AG09309 (cell line): ENCODE measurements at places on chromosomes 11 and 22.

- no peak for DNase-seq
Measured at GRCh38 chr11:123122341-123122740, 60.4 kb upstream of the HSPA8 start.

- DNase-seq, result peak; percentile 56
Measured at GRCh38 chr22:38240734-38241252, 32.0 kb downstream of the TMEM184B start.

DNA sequence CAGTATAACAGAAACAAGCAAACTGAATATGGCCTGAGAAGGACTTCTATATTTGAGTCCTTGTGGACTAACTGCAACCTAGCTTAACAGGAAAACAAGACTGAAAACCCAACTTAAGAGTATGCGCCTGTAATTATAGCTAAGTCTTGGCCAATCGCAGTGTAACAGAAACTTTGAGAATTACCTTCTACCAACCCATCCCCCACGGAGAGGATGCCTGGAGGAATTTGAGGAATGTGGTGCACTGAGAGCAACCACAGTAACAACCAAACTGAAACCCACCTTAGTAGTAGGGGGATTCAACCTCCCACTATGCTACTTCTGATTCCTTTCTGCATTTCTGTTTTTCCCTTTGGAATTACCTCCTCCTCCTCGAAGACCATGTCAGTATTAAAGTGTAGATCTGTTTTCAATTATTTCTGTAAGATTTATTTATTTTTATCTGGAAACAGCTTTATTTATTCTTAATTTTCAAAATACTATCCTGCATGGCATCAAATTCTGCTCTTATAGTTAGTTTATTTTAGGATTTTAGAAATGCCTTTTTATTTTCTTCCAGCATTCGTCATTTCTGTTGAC lies 393.6 kb downstream of the KCNA4 start:
- DNase-seq, result no peak

DNA sequence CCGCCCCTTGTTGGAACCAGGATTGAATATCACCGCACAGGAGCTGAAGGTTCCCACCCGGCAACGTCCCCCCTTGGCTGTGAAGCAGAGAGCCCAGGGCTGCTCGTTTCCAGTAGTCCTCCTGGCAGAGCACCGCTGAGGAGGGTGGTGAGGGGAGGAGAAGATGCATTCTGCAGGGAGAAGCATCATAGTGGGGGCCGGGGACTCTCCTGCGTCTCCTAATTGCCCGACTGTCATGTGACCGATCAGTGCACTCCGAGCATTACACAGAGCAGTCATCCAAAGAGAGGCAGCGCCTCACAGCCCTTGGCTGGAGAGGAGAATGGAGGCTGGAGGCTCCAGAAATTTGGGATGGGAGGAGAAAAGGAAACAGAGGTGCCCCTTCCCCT lies 85.0 kb upstream of the SEPTIN5 start:
- DNase-seq, result no peak

DNA sequence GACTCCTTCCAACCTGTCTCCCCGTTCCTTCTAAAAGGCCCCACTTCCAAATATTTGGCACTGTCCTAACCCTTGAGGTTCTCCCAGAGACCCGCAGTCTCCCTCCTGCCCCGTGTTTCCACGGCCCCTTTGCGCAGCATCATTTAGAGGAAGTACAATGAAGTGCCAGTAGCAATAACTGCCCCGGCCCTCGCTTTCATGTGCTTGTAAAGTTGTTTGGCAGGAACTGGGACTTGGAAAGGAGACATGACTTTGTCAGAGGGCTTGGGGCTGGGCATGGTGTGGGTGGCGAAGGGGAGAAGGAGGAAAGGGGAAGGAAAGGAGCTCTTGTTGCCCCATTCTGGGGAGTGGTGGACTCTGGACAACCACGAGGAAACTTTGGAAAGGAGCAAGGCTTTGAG lies 2.6 kb downstream of the CD44 start:
- DNase-seq, result no peak

- no peak for DNase-seq
Measured at GRCh38 chr22:50018608-50019285, 6.2 kb upstream of the IL17REL start.

DNA sequence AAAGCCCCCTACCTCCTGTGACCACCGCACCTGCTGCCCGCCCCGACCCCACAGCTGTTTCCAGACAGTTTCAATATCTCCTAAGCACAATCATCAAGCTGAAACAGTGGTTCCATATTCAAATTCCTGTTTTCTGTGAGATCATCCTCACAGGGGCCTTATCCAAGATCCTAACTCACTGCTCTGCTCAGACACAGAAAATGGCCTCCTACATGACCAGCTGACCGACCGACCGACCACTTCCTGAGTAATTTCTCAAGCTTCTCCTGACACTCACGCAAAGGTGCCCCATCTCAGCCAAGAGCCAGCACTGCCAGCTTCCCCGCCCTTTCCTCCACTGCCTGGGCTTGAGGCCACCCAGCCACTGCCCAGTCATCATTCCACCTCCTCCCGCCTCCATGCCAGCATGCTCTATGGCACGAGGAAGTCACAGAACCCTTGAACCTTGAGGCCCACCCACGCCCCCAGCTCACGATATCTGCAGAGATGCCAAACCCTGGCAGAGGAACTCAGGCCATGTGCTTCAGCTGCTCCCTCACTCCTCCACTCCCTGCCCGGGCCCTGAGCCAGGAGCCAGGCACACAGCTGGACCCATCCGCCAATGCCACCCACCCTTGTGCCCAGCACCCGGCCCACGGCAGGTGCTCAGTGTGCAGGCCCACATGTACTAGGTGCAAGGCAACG lies 14.0 kb downstream of the KIAA0930 start:
- DNase-seq, result no peak

GRCh38 chr22:30116362-30117117 lies 36.3 kb downstream of the HORMAD2 start:
- peak; percentile 20 for DNase-seq

DNA sequence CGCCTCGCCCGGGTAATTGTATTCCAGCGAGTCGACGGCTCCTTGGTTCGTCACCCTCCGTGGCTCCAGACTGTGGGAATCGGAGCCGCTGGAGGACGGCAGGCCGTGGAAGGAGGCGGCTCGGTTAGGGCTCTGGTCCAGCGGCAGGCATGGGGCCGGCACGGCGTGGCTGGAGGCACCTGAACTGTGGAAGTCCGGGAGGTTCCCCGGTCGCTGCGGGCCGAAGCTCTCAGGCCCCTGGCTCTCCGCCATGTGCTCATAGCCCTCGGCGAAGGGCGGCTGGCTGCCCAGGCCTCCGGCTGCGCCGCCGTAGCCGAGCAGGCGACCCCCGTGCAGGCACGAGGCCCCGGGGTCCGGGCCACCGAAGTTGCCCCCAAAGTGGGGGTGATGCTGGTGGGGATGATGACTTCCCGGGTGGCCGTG lies 1.7 kb downstream of the MN1 start:
- DNase-seq, result no peak

DNA sequence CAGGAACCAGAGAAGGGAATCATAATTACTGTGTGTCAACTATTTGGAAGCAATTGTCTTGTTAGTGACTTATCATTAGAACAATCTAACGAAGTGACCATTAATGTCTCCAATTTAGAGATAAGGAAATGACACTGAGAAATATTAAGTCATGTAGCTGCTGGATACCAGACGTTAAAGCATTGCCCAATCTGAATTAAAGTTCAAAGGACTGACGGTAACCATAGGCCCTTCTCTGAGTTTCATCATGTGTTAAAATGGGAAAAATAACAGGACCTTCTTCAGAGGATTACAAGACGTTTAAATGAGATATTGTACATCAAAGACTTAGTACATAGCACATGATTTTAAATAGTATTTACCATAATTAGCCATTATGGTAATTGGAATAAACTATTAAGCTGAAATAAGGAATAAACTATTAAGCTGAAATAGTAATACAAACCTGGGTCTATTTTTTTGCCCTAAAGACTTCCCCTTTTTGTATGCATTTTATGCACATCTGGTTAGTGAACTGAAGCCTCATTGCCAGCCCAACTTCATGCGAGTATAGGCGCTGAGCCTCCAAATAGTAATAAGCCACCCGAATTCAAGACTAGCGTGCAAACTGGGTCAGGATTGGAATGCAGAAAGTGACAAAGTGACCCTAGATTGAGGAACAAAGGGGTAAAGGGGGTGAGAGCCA lies 41.0 kb downstream of the GLYATL1 start:
- DNase-seq, result no peak

- no peak for DNase-seq
Measured at GRCh38 chr11:64768300-64768694, 8.5 kb upstream of the PYGM start.

- no peak for DNase-seq
Measured at GRCh38 chr22:48254311-48254873, 1491.9 kb downstream of the TBC1D22A start.

- DNase-seq, result no peak
Measured at GRCh38 chr11:68328374-68329091, 16.1 kb downstream of the LRP5 start.

DNA sequence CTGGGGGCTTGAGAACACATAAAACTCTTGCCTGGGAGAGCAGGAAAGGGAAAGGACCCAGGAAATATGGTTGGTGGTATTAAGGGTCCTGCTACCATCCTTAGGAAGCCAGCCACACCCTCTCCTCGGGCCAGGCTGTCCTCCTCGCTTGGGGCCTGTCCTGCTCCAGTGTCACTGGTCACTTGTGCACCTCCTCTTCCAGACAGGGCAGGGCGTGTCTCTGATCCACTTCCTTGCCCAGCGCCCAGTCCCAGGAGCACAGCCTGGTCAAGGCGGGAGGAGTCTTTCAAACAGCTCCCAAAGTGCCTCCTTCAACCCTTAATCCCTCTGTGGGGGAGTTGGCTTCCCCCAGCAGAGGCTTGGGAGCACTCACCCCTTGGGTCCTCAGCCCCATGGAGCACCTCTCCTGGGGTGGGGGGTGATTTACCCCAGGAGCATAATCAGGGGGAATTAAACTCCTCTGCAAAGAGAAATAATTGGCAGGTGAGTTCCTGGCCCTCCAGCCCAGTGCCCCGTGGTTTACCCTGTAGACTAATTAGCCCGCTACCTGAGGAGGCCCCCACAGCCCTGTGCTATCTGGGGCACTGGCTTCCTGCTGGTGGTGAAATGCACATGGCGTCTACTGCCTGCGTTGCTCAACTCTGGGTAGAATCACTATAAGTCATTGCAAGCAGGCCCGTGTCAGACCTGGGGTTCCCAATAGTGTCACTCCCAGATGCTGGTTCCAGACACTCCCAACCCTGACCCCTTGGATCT lies 8.0 kb downstream of the TMPRSS6 start:
- DNase-seq, result no peak

GRCh38 chr11:1195682-1196515 lies 27.0 kb upstream of the MUC5B start:
- no peak for DNase-seq

GRCh38 chr11:14645015-14645912 lies 1.7 kb downstream of the PDE3B start:
- no peak for DNase-seq

DNA sequence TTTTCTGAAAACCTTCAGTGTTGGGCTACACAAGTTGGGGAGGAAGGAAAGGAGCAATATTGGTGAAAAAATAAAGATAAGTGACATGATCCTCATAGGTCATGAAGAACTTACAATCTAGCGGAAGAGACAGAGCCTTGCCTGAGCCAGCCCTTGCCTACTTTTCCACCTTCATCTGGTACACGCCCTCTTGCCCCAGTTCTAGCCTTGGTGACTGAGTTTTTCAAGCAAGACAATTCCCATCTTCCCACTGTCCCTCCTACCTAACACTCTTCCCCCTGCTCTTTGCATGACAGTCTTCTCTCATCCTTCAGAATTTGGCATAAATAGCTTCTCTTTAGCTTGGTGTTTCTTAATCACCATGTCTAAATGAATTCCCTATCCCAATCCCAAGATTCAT lies 42.6 kb downstream of the BBOX1 start:
- no peak for DNase-seq

DNA sequence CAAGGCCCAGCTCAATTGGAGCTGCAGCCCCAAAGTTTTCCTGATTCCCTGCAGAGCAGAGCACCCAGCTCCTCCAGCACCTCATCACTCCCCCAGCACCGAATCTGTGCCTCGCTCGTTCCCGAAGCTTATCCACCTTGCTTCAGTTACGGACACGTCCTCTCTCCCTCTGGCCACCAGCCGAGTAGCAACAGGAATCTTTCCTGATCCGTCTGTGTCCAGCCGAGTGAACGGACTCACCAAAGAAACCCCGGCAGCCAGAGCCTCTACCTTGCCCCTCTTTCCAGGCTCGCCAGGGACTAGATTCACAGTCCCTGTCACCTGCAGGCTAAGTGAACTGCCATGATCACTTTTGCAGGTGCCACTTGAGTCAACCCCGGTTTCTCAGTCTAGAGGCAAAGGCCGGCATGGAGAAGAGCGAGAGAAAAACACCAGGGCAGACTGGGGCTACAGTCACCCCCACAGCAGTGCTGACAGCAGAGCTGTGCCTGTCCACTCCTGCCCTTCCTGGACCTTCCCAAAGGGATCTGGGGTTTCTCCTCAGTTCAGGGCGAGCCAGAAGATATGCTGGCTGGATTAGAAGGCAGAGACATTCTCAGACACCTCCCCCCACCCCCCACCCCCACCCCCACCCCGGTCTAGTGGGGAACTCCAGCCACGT lies 32.3 kb downstream of the BID start:
- DNase-seq, result no peak

DNA sequence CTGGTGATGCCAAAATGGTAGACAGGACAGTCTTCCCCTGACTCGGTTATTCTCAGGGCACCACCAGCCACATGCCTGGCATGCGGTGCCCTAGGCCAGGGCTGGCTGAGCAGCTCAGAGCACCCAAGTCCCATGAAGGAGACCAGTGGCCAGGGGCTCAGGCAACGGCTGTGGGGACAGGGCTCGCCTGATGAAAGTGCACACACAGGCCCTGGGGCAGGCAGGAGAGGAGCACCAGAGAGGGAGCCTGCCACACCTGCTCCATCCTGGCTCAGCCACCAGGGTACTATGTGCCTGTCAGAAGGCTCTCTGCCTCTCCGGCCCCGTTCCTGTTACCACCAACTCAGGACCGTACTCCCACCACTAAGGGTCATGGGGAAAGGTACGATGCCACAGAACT lies 12.1 kb downstream of the ELFN2 start:
- no peak for DNase-seq

- DNase-seq, result no peak
Measured at GRCh38 chr11:83801799-83802198, 515.6 kb upstream of the CCDC90B start.
